ENCODE measurements at places on chromosomes 6 and 20. TPM values are rescaled to one million over a fixed set of nuclear protein-coding genes. Genes with fewer than 3 reads are reported as not detected.

Gene LGSN
- total RNA-seq, result 0.07 TPM

Gene NT5DC1
- 15.7 TPM for total RNA-seq

Gene ULBP1
- 0.17 TPM for total RNA-seq

Gene SNAP25
- 0.53 TPM for total RNA-seq

Gene METTL24
- 0.52 TPM for total RNA-seq

Gene SRXN1
- 104 TPM for total RNA-seq

Gene DCDC2
- total RNA-seq, result 0.03 TPM

Gene CLPSL1
- total RNA-seq, result not detected

Gene OOEP
- 0.30 TPM for total RNA-seq

Gene KIZ
- total RNA-seq, result 8.2 TPM

Gene ZC3H12D
- 0.33 TPM for total RNA-seq

Gene PHACTR1
- total RNA-seq, result 1.6 TPM

Gene ABHD16B
- total RNA-seq, result not detected

Gene PRDM13
- total RNA-seq, result not detected

Gene PRKN
- 1.1 TPM for total RNA-seq

Gene PLCB4
- 6.9 TPM for total RNA-seq

Gene KCNK5
- total RNA-seq, result 0.03 TPM

Gene RIN2
- 50.4 TPM for total RNA-seq

Gene HLA-DMB
- total RNA-seq, result 0.07 TPM

Gene RAD21L1
- total RNA-seq, result 0.13 TPM

Data from smooth muscle cell of the pulmonary artery (primary cell).